ENCODE measurements at places on chromosomes 1 and 21.

DNA sequence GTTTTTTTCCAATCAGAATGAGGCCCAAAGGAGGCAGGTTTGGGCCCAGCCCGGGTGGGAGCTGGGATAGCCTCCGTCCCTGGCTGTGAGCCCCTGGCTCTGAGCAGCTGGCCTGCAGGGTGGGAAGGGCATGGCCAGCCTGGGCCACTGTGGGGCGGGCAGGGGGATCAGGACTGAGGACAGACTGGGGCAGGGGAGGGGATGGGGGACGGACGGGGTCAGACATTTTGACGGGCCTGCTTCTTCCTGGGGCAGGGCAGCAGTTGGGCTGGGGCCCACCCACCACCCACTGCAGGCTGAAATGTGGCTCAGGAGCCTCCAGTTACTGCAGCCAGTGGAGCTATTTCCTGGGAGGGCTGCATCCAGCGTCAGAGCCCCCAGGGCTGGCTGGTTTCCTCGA is 2.5 kb upstream of the SLC6A9 start:
- DNase-seq: no peak

- no peak for DNase-seq
Observed at GRCh38 chr1:32112806-32113375, 5.0 kb downstream of the KPNA6 start.

DNA sequence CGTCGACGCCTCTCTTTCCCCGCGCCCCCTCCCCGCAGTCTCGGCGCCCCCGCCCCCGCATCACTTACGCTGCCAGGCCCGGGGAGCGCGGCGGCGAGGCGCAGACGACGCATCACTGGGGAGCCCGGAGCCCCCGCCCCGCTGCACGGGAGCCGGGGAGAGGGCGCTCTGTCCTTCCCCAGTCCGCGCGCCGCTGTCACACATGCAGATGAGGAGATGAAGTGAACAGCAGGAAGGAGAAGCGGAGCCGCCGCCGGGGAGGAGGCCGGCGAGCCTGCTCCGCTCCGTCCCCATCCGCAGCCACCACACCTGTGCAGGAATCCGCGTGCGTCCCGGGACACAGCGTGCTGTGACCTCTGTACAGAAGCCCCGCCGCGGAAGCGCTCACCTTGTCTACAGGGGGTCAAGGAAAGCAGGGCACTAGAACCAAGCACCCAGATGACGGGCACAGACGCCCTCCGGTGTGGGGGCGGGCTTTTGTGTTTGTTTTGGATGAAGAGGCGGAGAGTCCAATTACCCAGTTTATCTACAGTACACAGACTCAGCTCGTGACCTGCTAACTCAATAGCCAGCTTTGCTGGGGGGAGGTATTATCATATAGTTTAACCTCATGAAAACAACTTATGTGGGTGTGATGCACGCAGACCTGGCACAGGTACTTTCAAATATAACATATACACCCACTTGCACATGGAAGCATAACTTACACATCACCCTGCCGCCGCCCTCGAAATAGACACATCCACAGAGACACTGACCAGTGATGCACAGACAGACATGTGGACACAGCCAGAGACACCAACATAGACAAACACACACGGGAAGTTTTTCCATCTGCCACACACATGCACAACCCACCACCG is 12.4 kb downstream of the KLHDC8A start:
- DNase-seq: no peak

DNA sequence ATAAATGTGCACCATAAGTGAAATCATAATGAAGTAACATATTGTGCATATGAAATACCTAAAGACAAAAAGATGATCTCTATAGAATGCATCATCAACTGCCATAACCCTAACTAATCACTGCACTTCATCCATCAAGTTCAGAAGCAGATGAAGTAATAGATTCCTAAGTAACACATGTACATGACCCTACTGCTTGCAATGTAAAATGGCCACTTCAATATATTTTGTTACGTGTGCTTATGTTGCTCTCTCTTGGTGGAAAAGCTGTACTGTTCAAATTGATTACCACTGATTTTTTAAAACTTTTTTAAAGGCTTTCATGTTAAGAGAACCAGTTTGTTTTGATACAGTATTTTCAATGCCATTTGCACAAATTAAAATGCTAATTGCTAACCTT is 141.8 kb downstream of the TTLL7 start:
- peak; percentile 39 for DNase-seq

GRCh38 chr1:23222331-23222730 is 5.0 kb upstream of the HTR1D start:
- no peak for DNase-seq

DNA sequence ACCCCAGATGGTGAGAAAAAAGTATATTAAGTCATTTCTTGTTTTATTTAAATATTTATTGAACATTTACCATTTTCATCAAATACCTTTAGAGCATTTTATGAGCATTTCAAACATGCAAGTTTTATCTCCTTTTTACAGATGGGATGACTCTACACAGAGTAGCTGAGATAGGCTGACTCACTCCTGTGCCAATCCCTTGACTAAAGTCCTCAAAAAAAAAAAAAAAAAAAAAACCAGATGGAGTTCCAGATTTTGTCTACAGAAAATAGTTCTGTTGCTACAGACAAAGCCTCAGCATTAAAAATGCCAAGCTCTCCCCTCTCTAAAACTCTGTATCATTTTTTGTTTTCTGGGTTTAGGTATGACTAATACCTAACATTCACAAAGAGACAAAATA is 303.0 kb upstream of the PLD5 start:
- no peak for DNase-seq

- no peak for DNase-seq
Observed at GRCh38 chr1:113058941-113059706, 13.9 kb upstream of the LRIG2 start.

GRCh38 chr21:38282921-38283320 is 26.1 kb downstream of the KCNJ15 start:
- no peak for DNase-seq

DNA sequence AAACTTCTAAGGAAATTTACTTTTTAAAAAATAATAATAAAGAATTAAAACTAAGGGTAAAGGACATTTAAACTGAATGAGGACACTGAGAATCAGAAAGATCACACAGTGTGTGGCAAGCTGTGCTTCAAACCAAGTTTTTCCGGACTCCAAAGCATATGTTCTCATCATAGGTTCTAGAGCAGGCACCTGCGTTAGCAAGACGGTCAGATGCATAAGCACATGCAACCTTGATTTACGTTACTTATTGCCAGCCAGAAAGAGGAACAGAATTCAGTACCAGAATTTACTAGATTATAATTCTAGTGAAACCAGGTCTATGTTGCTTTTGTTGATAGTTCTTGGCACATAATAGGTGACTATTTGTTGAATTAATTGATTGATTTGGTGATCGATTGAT is 6.2 kb upstream of the LBR start:
- no peak for DNase-seq

- DNase-seq: no peak
Observed at GRCh38 chr1:167683226-167683625, 38.6 kb upstream of the MPZL1 start.

GRCh38 chr1:58588396-58588795 is 11.3 kb upstream of the TACSTD2 start:
- DNase-seq: no peak

DNA sequence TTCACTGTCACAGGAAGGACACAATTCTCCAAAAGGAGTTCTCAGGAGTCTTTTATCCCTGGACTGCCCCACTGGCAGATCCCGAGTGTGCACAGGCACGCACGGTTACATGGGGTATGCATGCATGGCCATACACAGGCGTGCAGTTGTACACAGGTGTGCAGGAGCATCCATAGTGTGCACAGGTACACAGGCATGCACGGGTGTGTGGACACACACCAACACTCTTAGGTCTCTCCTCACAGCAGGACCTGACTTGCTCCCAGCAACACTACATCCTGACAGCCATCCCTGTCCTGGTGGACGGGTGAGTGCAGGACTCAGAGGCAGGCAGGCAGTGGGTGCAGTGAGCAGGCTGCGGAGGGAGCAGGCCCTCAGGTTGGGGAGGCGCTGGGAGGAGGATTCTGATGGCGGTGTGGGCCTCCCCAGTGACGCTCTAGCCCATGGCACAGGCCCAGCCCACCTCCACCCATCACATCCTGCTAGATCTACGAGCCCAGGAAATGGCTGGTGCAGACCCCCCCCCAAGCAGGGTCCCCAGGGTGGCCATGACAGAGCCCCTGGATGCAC is 28.4 kb downstream of the SLC19A1 start:
- no peak for DNase-seq

DNA sequence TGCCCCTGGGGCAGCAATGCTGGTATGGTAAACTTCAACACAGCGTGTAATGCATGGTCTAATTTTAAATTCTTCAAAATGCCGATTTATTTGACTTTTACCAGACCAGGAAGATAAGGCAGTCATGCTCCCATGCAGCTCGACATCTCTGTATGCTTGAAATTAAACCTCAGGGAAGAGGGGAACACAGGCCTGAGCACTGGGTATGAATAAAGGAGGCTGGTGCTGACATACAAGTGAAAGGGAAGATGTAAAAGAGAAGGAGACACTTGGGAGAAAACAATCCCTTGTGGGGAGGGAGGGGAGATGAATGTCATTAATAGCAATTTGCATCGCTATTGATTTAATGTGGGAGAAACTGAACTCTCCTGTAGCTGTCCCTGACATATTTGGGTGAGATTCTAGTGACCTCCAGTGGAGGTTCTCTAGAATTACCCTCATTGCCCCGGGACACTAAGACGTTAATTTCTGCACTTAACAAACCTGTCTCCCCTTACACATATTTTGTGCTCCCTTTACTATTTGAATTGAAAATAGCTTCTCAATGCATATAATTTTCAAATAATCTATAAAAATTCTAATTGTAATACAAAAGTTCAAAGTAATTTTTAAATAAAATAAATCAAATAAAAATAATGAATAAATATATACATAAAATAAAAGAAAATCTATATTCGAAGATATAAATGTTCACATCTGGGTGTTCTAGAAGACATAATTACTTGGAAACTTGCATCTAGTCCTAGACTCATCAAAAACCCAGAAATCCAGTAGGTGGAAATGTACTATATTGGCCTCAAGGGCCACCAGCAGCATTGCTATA is 283.1 kb downstream of the LMX1A start:
- DNase-seq: no peak

DNA sequence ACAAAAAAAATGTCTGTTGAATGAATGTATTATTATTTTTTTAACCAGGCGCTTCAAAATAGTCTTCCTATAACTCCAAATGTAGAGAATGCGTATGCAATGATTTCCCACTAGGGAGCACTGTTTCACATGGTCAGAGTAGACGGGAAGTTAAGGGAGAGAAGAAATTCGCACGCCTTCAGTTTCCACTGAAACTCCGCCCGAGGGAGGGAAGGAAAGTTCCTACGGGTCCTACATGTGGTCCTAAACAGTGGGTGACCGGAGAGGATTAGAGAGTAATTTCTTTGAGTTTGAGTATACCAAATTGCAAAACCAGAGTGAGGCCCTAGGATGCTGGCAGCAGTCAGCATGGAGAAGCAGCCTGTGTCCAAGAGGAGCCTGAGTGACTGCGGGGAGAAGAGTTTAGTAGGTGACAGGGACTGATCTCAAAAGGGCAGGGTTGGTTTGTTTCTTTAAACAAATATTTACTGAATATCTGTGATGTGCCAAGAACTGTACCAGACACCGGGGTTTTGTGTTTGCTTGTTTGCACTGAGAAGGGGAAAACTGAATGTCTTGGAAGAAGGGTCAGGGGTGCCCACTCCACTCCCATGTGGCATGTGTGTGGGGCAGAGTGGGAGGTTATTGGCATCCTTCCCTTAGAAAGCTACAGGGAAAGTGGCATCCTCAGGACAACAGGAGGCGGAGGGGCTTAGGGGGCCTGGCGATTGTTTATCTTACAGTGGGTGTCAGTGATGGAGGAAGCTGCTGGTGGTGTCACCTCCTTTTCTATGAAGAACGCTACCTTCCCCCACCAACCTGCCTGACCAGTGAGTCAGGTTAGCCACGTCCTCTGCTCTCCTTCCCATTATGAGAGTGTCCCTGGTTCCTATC is 22.8 kb downstream of the RNU5D-1 start:
- DNase-seq: no peak

- no peak for DNase-seq
Observed at GRCh38 chr1:104987210-104987609, 1237.5 kb downstream of the AMY1C start.

GRCh38 chr1:54126271-54126815 is 26.5 kb downstream of the CDCP2 start:
- DNase-seq: no peak

DNA sequence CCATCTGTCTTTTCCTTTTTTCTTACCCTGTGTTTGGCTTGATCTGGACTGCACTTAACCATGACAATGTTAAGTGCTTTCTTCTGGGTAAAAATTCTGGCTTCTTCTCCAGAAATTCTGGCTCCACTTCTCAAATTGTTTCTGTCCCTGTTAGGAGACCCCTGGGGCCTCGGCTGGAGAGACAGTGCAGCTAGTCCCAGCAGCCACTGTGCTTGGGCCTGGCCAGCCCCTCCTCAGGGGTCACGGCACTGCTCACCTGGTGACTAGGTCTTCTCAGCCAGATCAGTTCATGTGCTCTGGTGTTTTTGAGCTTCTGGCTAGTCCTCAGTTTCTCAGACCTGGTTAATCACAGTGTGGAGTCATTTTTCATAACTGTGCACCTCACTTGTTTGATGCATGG is 72.4 kb downstream of the ADARB1 start:
- DNase-seq: no peak

- DNase-seq: no peak
Observed at GRCh38 chr1:155999964-156000363, 20.8 kb downstream of the SSR2 start.

- no peak for DNase-seq
Observed at GRCh38 chr1:211543025-211543424, 35.9 kb downstream of the SLC30A1 start.

DNA sequence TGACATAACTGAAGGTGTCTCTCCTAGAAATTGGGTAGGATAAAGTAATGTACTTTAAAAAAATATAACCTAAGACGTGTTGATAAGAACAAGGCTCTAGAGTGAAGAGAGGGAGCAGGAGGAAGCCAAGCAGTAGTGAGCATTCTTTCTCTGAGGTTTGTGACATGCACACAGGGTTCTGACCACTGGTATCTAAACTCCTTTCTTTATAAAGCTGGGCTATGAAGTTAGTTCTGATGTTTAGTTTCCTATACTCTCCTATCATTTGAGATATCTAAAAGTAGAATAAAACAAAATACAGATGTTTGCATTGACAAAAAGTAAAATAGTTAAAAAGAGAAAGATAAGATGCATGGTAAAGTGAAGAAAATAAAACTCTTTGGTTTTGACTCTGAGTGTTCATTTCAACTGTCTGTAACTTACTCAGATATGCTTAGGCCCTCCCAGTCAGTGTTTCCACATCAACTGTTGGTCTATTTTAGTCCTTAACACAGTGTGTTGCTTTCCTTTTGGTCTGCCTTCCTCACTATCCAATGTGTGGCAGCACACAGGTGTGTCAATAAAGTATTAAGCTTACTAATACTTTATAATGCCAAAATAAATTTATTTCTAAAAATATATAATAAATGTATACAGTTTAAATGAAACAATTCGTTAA is 543.5 kb downstream of the PTPRC start:
- peak; percentile 36 for DNase-seq

DNA sequence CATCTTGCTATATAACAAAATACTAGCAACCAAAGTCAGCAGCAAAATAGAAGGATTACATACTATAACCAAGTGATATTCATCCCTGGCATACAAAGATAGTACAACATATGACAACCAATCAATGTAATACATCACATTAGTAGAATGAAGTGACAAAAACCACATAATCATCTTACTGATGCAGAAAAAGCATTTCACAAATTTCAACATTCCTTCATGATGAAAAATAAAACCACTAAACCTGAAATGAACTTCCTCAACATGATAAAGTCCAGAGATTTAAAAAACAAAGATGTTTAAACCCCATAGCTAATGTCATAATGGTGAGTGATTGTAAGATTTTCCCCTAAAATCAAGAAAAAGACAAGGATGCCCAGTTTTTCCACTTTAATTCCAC is 18.6 kb downstream of the RO60 start:
- DNase-seq: no peak

All from hematopoietic multipotent progenitor cell (in vitro differentiated cells).